ENCODE measurements at places on chromosomes 3 and 15. TPM values are rescaled to one million over a fixed set of nuclear protein-coding genes. Genes with fewer than 3 reads are reported as not detected.

The ACKR4 gene
- 4.7 TPM for total RNA-seq

The GATM gene
- 0.16 TPM for total RNA-seq

The ALDH1A3 gene
- total RNA-seq, result 213 TPM

The NOX5 gene
- 1.8 TPM for total RNA-seq

The LHFPL4 gene
- under 0.01 TPM for total RNA-seq

The TM4SF18 gene
- total RNA-seq, result under 0.01 TPM

The MEGF11 gene
- total RNA-seq, result not detected

The SPINK8 gene
- not detected for total RNA-seq

The HTR3E gene
- not detected for total RNA-seq

The GMNC gene
- not detected for total RNA-seq

The LDHAL6B gene
- total RNA-seq, result not detected

The GCSAM gene
- not detected for total RNA-seq

The FGD5 gene
- 0.16 TPM for total RNA-seq

The SUSD5 gene
- 5.7 TPM for total RNA-seq

The CADPS gene
- total RNA-seq, result 19.2 TPM

The POC1A gene
- total RNA-seq, result 5.4 TPM

The TMEM212 gene
- not detected for total RNA-seq

The TEX55 gene
- not detected for total RNA-seq

The GOLGA8G gene
- not detected for total RNA-seq

The SERPINI1 gene
- 6.1 TPM for total RNA-seq

The ALS2CL gene
- total RNA-seq, result 0.26 TPM

Data from bronchial smooth muscle cell (primary cell).